ENCODE measurements at places on chromosomes 5 and 9. TPM values are rescaled to one million over a fixed set of nuclear protein-coding genes. Genes with fewer than 3 reads are reported as not detected.

The ZNF354C gene
- polyA plus RNA-seq: 1.5 TPM

The GARIN3 gene
- polyA plus RNA-seq: not detected

The PCDHGA8 gene
- polyA plus RNA-seq: 0.28 TPM

The SPINK7 gene
- not detected for polyA plus RNA-seq

The SPATA31E1 gene
- polyA plus RNA-seq: 0.05 TPM

The FBLL1 gene
- polyA plus RNA-seq: 1.2 TPM

The FCN1 gene
- polyA plus RNA-seq: not detected

The DNAI1 gene
- not detected for polyA plus RNA-seq

The PCDHA3 gene
- 0.12 TPM for polyA plus RNA-seq

The SLC1A3 gene
- polyA plus RNA-seq: 39.6 TPM

The PAEP gene
- polyA plus RNA-seq: 1.8 TPM

The GZMA gene
- not detected for polyA plus RNA-seq

The PCDHB2 gene
- polyA plus RNA-seq: 27.3 TPM

The CRHBP gene
- polyA plus RNA-seq: 0.77 TPM

The RCL1 gene
- 30.1 TPM for polyA plus RNA-seq

The LHX3 gene
- polyA plus RNA-seq: not detected

The SLC28A3 gene
- 0.98 TPM for polyA plus RNA-seq

The GHR gene
- polyA plus RNA-seq: 14.4 TPM

Measured in hepatocyte (in vitro differentiated cells).